Panc1 (cell line): ENCODE measurements at places on chromosomes 12 and 14. TPM values are rescaled to one million over a fixed set of nuclear protein-coding genes. Genes with fewer than 3 reads are reported as not detected.

- H3K4me3 ChIP-seq, result no peak overlapping the region
- no peak overlapping the region for H3K27ac ChIP-seq
- no peaks in the 10 kb centered on the region for H3K4me1 ChIP-seq
- H3K36me3 ChIP-seq, result no peaks in the 10 kb centered on the region
- no peak for DNase-seq
- no peaks in the 10 kb centered on the region for H3K27me3 ChIP-seq
Observed at GRCh38 chr14:35855876-35856481, 29.8 kb downstream of the BRMS1L start.

LPAR5 gene
- total RNA-seq, result not detected

PTGER2 gene
- total RNA-seq, result 0.41 TPM

GRCh38 chr12:64090047-64090446 is 132.0 kb downstream of the KICS2 start:
- no peaks in the 10 kb centered on the region for H3K27me3 ChIP-seq
- no peak for DNase-seq

- no peak for DNase-seq
- no peaks in the 10 kb centered on the region for H3K27me3 ChIP-seq
- no peaks in the 10 kb centered on the region for H3K36me3 ChIP-seq
- H3K27ac ChIP-seq, result no peak overlapping the region
Observed at GRCh38 chr12:89309440-89309802, 42.9 kb downstream of the DUSP6 start.

DNA sequence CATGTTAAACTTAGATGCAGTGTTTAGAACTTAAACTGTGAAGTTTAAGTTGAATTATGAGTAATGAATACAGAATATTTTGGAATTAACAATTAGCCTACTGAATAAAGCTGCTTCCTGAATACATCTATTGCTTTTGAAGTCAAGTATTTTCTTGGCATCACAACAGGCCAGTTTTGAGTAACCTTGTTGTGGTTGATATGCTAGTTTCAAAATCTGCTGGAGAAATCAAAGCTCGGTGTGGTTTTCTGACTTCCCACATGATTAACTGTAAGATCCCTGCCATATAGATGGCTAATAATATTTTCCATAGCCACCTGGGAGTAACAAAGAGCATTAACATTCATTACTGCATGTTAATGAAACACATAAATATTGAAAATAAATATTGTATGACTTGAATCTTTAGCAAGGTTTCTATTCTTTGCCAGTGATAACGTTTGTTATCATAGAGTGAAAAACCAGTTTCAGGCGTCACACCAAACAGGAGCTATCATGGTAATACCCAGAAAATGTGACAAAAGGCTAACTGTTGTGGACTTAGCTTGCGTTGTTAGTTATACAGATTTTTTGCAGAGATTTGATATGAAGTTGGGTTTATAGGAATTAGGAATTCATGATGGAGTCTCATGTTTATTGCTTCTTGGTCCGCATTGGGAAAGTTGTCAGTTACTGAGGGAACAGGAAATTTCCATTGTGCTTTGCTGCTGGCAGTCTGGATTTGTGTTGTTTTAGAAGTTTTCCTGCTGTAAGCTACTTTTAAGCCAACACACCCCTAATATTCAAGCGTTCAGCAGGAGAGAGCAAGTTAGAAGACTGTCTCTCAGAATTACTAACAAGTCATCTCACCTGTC is 32.1 kb downstream of the PPFIBP1 start:
- peaks cover 77% of the 10 kb centered on the region for H3K4me1 ChIP-seq
- peak overlapping the region; percentile 19 for H3K4me3 ChIP-seq
- H3K27me3 ChIP-seq, result no peaks in the 10 kb centered on the region
- H3K36me3 ChIP-seq, result no peaks in the 10 kb centered on the region
- H3K27ac ChIP-seq, result peak overlapping the region; percentile 97
- no peak for DNase-seq

POTEM gene
- total RNA-seq, result not detected

LHX5 gene
- not detected for total RNA-seq

DNA sequence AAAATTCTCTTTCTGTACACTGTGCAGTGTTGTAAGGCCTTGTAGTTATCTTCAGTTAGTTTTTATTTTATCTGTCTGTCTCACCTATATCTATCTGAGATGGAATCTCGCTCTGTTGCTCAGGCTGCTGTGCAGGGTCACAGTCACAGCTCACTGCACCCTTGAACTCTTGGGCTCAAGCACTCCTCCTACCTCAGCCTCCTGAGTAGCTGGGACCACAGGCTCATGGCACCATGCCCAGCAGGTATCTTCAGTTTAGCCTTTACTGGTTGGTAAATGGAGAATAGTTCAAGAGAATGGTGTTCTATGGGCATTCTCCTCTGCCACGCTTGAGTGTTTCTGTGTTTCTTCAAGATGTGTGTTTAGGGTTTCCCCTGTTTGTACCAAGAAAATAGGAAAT is 13.6 kb downstream of the TULP3 start:
- DNase-seq, result no peak
- H3K4me3 ChIP-seq, result no peak overlapping the region
- H3K27ac ChIP-seq, result 0 out of 2 replicates have a peak overlapping the region, but pooled peaks have one; percentile 34
- no peaks in the 10 kb centered on the region for H3K27me3 ChIP-seq
- H3K4me1 ChIP-seq, result peaks cover 22% of the 10 kb centered on the region

DNA sequence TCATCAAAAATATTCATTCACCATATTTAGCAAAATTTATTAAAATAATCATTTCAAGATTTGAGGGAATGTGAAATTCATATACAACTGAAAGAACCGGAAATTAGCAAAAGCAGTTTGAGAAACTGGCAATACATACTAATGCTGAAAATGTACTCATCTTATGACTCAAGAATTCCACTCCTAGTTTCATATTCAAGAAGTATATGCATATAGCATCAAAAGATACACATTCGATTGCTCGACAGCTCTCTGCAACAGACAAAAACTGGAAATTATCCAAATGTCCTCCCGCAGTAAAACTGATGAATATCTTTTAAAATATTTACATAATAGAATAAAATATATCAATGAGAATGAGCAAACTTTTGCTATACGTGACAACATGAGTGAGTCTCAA is 189.2 kb upstream of the MGAT4C start:
- DNase-seq, result no peak
- H3K36me3 ChIP-seq, result no peaks in the 10 kb centered on the region
- H3K27ac ChIP-seq, result no peak overlapping the region
- no peak overlapping the region for H3K4me3 ChIP-seq
- no peaks in the 10 kb centered on the region for H3K27me3 ChIP-seq
- no peaks in the 10 kb centered on the region for H3K4me1 ChIP-seq

- no peak for DNase-seq
- H3K36me3 ChIP-seq, result no peaks in the 10 kb centered on the region
- H3K4me1 ChIP-seq, result peaks cover 10% of the 10 kb centered on the region
- H3K4me3 ChIP-seq, result no peak overlapping the region
- H3K27me3 ChIP-seq, result no peaks in the 10 kb centered on the region
Observed at GRCh38 chr12:132427999-132428935, 61.7 kb upstream of the FBRSL1 start.

- peaks cover 4% of the 10 kb centered on the region; the same call in 1 of the 2 replicates for H3K27me3 ChIP-seq
- DNase-seq, result no peak
- no peak overlapping the region for H3K4me3 ChIP-seq
- no peak overlapping the region for H3K27ac ChIP-seq
- no peaks in the 10 kb centered on the region for H3K36me3 ChIP-seq
Observed at GRCh38 chr14:104403421-104404220, 175.9 kb upstream of the C14orf180 start.

ADGRD1 gene
- total RNA-seq, result 0.21 TPM

DNA sequence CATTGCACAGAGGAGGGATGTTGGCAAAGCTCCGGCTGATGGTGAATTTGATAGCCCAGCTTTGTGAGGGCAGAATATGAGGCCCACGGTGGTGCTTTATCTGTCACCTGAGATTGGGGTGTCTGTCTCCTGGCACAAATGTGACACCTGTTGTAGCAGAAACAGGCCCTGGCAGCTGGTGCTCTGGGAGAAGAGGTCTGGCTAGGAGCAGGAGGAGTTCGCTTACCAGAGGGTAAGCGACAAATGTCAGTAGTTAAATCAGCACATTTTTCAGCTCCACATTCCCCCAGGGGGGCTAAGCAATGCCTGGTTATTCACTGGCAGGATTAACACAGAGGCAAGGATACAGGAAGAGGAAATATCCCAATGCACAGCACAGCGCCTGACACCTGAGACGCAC is 71.1 kb downstream of the B4GALNT3 start:
- no peak for DNase-seq
- no peaks in the 10 kb centered on the region for H3K27me3 ChIP-seq
- H3K4me3 ChIP-seq, result no peak overlapping the region
- no peaks in the 10 kb centered on the region for H3K4me1 ChIP-seq

GRCh38 chr14:74804219-74804825 is 41.2 kb downstream of the YLPM1 start:
- peaks cover 3% of the 10 kb centered on the region; the same call in 1 of the 2 replicates for H3K36me3 ChIP-seq
- no peak overlapping the region for H3K4me3 ChIP-seq
- DNase-seq, result peak; percentile 24
- H3K27me3 ChIP-seq, result no peaks in the 10 kb centered on the region

- peaks cover 29% of the 10 kb centered on the region for H3K4me1 ChIP-seq
- no peak overlapping the region for H3K4me3 ChIP-seq
- no peaks in the 10 kb centered on the region for H3K27me3 ChIP-seq
- no peaks in the 10 kb centered on the region; the same call in 1 of the 2 replicates for H3K36me3 ChIP-seq
- no peak for DNase-seq
Observed at GRCh38 chr12:6204533-6205143, 4.4 kb downstream of the CD9 start.

DNA sequence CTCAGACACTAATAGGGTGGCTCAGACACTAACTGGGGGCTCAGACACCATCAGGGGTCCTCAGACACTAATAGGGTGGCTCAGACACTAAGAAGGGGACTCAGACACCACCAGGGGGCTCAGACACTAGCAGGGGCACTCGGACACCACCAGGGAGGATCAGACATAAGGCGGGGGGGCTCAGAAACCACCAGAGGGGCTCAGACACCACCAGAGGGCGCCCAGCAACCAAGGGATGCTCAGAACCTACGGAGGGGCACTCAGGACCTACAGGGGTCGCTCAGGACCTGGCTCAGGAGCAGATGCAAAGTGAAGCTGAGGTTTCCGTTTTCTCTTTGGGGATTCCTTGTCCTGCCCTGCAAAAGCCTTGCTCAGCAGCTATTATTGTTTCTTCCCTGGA is 448.5 kb downstream of the TMEM121 start:
- H3K27ac ChIP-seq, result no peak overlapping the region
- H3K4me1 ChIP-seq, result no peaks in the 10 kb centered on the region
- no peaks in the 10 kb centered on the region for H3K36me3 ChIP-seq
- no peak overlapping the region for H3K4me3 ChIP-seq
- H3K27me3 ChIP-seq, result no peaks in the 10 kb centered on the region
- no peak for DNase-seq

GRCh38 chr12:29072631-29073030 is 76.4 kb upstream of the FAR2 start:
- H3K27me3 ChIP-seq, result no peaks in the 10 kb centered on the region
- no peaks in the 10 kb centered on the region for H3K36me3 ChIP-seq
- no peak for DNase-seq
- no peak overlapping the region for H3K4me3 ChIP-seq
- no peaks in the 10 kb centered on the region for H3K4me1 ChIP-seq
- H3K27ac ChIP-seq, result no peak overlapping the region

HOTAIR gene
- total RNA-seq, result 31.7 TPM

DNA sequence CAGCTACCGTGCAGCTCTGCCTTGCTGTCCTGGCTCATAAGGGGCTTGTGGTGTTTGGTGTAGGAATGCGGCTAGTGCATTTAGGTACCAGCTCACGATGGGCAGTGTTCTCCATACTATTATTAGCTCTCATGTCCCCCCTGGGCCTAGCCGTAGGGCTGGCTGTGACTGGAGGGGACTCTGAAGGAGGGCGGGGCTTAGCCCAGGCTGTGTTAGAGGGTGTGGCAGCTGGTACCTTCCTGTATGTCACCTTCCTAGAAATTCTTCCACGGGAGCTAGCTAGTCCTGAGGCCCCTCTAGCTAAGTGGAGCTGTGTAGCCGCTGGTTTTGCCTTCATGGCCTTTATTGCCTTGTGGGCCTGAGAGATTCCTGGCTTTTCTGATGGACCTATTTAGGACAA is 2.1 kb downstream of the SLC39A2 start:
- no peaks in the 10 kb centered on the region for H3K27me3 ChIP-seq
- H3K4me1 ChIP-seq, result no peaks in the 10 kb centered on the region
- H3K27ac ChIP-seq, result no peak overlapping the region
- DNase-seq, result no peak

DNA sequence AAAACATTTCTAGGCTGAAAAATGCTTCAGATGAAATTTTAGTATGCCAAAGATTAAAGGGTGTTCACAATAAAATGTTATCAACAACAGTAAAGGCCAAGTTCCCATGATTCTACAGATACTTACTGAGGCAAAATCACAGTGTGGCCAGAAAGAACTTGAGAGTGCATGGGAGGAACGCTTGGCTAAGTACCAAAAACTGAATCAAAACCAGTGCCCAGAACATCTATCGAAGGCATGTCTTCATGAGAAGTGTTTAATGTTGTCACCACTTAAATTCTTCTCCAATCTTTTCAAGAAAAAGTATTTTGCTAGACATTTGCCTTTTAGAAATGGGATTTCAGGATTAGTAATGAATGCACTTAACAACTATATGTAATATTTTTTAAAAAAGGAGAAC is 41.5 kb downstream of the KIF21A start:
- H3K27ac ChIP-seq, result no peak overlapping the region
- H3K4me1 ChIP-seq, result no peaks in the 10 kb centered on the region
- no peaks in the 10 kb centered on the region for H3K36me3 ChIP-seq
- DNase-seq, result no peak
- no peak overlapping the region for H3K4me3 ChIP-seq

DACT1 gene
- total RNA-seq, result 0.15 TPM

DNA sequence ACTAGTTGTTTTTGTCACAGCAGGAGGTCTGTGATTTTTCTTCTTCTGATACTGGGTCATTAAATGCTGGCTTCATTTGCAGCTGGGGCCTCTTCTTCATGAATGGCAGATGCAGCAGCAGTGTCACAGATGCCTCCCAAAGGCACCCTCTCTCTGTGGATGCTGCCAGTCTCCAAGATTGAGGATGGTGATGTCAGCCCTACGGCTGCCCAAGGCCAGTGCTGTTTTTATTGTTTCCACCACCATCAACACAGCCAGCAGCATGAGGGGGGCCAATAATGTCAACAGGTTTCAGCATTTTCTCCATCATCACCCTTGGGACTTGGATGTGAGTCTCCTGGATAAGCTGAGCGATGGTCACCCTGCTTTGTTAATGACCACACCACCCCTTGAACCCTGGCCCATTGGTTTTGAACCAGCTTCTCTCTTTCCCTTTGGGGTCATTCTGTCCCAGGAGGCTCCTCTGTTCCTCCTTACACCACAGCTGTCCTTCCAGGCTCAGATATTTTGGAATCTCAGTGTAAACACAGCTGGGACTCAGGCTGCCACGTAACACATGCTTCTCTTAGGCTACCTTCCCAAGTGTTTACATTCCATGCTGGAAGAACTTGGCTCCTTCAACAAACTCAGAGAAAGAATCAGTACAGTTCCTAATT is 151.7 kb upstream of the DDHD1 start:
- no peaks in the 10 kb centered on the region for H3K36me3 ChIP-seq
- no peaks in the 10 kb centered on the region for H3K27me3 ChIP-seq
- no peak overlapping the region for H3K4me3 ChIP-seq
- H3K27ac ChIP-seq, result no peak overlapping the region
- H3K4me1 ChIP-seq, result no peaks in the 10 kb centered on the region

GRCh38 chr12:75759842-75760572 is 248.6 kb upstream of the KRR1 start:
- DNase-seq, result peak; percentile 54
- H3K4me3 ChIP-seq, result no peak overlapping the region
- H3K36me3 ChIP-seq, result no peaks in the 10 kb centered on the region
- H3K27ac ChIP-seq, result peak overlapping the region; percentile 89
- peaks cover 17% of the 10 kb centered on the region for H3K4me1 ChIP-seq
